Stimulated activated CD8-positive, alpha-beta memory T cell treated with anti-CD3 and anti-CD28 coated beads, Interleukin-15, amount 100 ng/mL, for 24 hours (primary cell): ENCODE measurements at places on chromosomes 11 and 22.

DNA sequence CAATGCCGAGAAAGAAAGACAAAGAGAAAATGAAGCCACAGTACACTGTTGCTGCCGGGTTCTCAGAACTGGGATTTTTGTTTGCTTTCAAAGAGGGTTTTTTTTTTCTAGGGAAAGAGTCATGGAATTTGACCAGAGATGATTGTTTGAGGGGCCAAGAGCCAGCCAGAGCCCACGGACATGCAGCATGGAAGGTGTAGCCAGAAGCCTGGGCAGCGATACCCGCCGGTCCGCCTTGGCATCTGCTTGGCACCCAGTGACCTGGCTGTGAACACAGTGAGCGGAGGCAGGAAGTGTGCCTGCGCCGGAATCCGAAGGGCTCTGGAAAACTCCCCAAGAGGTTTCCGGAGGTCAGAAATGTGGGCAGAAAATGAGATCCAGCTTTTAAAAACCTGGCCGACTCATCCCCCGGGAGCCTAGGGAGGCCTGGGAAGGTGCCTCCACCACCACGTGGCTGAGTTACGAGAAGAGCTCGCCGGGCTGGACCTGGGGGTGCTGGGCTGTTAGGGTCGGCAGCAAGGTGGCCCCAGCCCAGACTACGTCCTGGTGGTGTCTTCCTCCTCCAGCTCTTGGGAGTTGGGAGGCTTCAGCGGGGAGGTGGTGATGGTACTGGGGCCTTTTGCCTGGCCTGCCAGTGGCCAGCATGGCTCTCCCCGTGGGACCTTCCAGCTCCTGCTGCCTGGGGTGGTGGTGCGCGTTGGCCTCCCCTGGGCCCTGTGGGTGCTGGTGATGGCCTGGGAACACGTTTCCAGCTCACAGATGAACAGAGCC, 61.6 kb upstream of the PPARA start:
- no peak for DNase-seq

DNA sequence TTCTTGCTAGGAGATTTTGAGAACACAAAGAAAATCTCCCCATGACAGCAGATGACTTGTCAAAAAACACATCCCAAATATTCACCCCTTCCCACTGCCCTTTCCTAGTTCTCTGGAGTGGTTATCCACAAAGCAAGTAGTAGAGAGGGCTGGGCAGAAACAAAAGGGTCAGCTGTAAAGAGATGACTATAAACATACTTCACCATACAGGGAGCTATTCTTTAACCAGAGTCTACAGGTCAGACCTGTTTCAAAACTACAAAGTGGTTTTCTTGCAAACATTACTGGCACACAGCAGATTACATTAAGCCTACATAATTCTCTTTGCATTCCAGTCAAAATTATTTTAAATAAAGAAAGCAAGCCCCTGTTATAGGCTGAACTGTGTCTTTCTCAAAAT, 47.7 kb upstream of the NFRKB start:
- no peak for DNase-seq

DNA sequence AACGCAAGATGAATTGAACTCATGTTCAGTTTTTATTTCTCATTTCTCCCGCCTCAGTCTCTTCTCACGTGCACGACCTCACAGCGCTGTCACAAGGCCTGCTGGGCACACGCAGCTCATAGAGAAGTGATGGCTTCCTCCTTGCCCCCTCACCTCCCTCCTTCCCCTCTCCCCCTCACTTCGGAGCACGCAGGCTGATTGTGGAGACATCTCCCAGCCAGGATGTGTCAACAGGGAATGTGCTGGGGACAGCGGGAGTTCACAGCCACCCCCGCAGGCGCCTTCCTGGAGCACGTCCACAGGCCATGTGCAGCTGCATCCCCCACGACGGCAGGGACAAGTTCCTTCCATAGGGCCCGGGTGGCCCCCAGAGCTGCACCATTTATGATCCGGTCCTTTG, 29.1 kb upstream of the KRTAP5-6 start:
- DNase-seq = no peak

- DNase-seq = no peak
Measured at GRCh38 chr22:49588739-49589138, 238.9 kb downstream of the BRD1 start.

GRCh38 chr11:87456499-87456898, 418.8 kb downstream of the TMEM135 start:
- DNase-seq = no peak

GRCh38 chr11:107505647-107506225, 48.1 kb upstream of the CWF19L2 start:
- no peak for DNase-seq

GRCh38 chr11:1335811-1336761, 26.7 kb upstream of the TOLLIP start:
- DNase-seq = peak; percentile 28

GRCh38 chr22:19885841-19886592, 31.3 kb upstream of the GNB1L start:
- no peak for DNase-seq
